ENCODE measurements at places on chromosomes 1 and 21. TPM values are rescaled to one million over a fixed set of nuclear protein-coding genes. Genes with fewer than 3 reads are reported as not detected.

Gene TCHH
- total RNA-seq: under 0.01 TPM

Gene DPT
- total RNA-seq: 75.6 TPM

Gene PIK3R3
- 10.5 TPM for total RNA-seq

Gene RGSL1
- total RNA-seq: not detected

Gene FMN2
- total RNA-seq: 19.8 TPM

Gene TEDDM1
- total RNA-seq: not detected

Gene ILDR2
- total RNA-seq: 4.6 TPM

Gene GJB4
- not detected for total RNA-seq

GRCh38 chr1:201288765-201289164, 5.5 kb downstream of the PKP1 start:
- no peak for DNase-seq

- no peak for DNase-seq
Observed at GRCh38 chr1:46585312-46585938, 18.6 kb downstream of the MKNK1 start.

DNA sequence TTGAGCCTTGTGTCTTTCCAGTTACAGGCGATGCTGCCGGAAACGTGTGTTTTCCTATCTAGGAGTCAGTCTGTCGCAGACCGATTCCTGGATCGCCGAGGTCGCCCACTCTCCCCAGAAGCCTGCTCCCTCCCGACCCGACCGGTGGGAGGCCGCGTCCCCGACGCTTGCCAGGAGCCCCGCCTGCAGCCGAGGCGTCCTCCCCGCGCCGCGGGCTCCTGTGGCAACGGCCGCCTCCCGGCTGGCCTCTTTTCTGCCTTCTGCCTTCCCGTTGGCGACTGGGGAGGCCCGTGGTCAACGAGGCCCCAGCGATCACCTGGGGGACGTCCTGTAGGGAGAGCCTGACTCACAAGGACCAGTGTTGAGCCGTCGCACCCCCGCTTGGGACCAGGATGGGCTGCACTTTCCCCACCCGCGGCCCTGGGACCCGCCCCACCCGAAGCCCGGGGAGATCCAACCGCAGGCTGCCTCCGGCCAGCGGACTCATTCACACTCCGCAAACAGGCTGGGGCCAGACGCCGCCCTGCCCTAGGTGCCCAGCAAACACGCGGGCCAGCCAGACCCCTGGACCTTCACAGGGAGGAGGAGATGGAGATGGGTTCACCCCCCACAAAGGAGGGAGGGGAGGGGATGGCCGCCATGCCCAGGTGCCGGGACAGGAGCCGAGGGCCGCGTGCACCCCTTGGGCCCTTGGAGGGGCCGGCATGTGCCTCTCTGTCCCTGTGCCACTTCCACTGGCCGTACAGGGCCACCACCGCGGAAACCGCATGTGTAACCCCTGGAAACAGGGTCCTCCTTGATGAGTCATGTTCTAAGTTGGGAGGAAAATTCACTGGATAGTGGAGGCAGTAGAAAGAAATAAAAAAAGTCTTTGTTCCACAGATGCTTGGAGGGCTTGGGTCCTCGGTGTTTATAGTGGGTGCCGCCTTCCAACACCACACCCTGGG, 7.2 kb upstream of the COL6A1 start:
- DNase-seq: peak; percentile 97

GRCh38 chr1:225595974-225596551, 56.9 kb downstream of the ENAH start:
- no peak for DNase-seq

DNA sequence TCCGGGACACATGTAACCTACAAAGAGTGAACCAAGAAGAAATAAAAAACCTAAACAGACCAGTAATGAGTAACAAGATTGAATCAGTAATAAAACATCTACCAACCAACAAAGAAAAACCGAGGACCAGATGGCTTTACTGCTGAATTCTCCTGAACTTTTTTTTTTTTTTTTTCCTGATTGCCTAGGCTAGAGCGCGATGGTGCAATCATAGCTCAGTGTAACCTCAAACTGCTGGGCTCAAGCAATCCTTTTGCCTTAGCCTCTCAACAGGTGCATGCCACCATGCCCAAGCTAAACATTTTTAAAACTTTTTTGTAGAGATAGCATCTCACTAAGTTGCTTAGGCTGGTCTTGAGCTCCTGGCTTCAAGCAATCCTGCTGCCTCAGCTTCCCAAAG, 11.2 kb upstream of the FGGY start:
- DNase-seq: peak; percentile 56

DNA sequence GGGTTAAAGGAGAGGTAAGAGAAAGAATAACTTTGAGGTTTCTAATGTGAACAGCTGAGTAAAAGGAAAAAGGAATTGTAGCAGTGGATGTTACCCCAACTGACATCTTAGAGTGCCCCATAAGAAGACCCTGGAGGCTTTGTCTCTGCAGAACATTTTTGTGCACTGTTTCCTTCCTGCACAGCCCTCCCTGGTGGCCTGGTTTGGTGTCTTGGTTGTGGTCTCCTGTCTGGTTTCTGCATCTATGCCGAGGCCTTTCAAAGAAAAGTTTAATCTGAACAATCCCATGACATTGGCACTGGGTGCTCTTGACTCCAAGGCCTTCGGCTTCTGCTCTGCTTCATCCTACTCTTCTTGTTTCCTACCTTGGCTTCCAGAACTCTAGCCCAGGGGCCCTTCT, 57.8 kb downstream of the RHOU start:
- DNase-seq: no peak

- DNase-seq: no peak
Observed at GRCh38 chr1:96038636-96039035, 682.9 kb upstream of the PTBP2 start.

DNA sequence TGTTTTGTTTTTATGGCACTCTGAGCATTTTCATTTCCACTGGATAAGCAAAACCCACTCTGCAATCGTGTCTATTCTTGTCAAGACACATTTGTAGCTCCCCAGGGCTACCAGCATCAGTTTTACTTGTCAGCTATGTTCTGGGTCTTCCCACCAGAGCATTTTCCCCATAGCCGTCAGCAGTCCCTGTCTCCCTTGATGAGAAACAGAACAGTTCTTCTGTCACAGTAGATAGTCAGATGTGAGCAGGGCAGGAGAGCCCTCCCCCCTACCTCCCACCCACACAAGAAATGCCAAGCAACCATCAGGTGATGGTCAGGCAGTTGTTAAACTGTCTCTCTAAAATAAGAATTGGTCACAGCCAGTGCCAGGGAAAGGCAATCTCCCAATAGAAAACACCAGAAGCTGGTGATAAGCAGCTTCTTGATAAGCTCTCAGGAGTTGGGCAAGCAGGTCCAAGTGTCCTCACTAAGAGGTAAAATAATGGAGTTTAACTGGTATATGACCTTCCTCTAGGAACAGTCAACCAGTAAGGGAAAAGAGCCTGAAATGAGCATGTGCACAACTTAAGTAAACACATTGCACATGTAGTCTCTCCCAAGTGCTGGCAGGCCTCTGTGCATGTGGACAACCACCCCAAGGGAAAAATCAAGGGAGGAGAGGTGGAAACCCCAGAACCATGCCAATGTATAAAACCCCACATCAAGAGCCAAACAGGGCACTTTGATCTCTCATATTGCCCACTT, 208.2 kb downstream of the S1PR1 start:
- no peak for DNase-seq

- peak; percentile 76 for DNase-seq
Observed at GRCh38 chr1:44531785-44532566, 126.9 kb downstream of the RNF220 start.

DNA sequence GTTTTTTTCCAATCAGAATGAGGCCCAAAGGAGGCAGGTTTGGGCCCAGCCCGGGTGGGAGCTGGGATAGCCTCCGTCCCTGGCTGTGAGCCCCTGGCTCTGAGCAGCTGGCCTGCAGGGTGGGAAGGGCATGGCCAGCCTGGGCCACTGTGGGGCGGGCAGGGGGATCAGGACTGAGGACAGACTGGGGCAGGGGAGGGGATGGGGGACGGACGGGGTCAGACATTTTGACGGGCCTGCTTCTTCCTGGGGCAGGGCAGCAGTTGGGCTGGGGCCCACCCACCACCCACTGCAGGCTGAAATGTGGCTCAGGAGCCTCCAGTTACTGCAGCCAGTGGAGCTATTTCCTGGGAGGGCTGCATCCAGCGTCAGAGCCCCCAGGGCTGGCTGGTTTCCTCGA, 2.5 kb upstream of the SLC6A9 start:
- DNase-seq: no peak

DNA sequence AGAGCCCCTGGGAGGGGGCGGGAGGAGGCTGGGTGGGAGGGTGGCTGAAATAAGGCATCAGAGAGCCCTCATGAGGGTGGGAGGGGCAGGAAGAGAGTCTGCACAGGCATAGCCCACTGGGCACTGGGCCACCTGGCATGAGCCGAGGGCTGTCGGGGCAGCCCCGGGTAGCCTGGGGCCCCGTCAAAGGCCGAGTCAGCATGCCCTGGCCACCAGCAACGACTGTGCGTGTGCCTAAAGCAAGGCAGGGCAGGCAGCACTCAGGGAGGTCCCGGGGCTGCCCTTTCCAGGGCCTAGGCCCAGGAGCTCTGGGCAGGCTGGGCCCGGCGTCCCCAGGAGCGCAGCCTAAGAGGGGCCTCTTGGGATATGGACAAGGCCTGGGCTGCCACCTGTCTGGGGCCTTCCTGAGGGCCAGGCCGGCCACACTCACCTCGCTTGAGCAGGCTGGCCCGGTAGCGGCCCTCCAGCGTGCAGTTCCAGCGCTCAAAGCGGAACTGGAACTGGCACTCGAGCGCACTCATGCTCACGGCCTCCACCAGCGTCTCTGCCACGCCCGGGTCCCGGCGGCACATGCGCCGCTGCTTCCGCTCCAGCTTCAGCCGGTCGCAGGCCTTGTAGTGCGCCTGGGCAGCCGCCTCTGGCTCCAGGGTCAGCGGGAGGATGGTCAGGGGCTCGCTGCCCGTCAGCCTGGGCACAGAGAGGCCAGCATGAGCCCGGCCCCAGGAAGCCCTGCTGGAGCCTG, 22.7 kb downstream of the WNT9A start:
- peak; percentile 47 for DNase-seq

DNA sequence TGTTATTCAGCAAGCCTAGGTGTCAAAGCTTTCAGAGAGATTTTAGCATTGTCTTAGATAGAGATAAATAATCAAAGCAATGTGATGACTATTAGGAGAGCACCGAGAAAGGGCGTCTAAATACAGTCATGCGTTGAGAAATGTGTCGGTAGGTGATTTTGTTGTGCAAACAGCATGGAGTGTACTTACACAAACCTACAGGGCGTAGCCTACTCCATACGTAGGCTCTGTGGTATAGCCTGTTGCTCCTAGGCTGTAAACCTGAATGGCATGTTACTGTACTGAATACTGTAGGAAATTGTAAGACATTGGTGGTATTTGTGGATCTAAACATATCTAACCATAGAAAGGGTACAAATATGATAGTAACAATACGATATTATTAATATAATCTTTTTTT, 31.8 kb downstream of the KIF1B start:
- no peak for DNase-seq

DNA sequence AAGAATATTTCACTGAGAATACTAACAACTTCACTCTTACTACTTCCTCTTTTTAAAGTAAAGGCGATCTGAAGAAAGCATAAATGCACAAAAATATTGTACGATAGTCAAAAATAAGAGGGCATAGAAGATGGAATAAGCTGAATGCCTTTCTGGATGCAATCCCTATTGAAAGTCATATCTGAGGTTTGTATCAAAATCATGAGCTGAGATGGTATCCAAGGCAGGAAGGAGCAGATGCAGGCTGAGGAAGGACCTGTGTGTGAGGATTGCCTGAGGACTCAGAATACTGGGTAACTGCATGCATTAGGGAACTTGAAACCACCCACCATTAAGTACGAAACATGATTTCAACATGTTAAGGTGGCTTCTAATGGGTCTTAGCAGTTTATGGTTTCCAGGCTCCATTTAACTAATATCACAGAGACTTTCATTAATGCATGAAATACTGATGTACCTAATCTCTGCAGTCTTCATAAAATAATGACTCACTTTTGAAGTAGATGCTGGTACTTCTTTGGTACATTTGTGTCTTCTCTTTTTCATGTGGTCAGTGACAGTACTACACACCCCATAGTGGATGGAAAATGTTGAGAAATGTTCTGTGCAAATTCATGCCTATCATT, 29.6 kb upstream of the RGS1 start:
- peak; percentile 51 for DNase-seq

DNA sequence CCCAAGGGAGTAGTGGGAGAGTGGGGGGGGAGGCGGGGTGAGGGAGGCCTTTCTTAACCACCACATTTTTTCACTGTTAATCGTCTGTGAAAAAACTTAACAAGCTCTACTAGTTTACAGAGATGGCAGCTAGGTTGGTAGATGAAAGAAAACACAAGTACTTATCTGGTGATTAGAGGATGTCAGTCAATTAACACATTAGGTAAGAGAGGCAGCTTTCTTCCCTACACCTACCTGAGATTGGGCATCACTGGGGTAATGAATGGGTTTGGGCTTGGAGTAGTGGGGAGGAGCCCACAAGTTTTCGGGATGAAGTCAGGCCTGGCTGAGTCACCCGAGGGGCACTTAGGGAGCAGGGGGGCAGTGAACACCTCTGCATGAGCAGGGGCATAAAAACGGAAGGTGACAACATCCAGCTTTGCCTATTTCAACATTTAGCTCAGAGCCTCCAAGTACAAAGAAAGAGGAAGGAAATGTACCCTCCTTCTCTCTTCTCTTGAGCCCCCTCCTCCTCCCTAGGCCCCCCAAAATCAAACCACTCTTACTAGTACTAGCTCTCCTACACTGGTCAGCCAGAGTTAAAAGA, 2.5 kb downstream of the LBR start:
- DNase-seq: peak; percentile 13

- no peak for DNase-seq
Observed at GRCh38 chr21:34197561-34197960, 124.2 kb downstream of the MRPS6 start.

DNA sequence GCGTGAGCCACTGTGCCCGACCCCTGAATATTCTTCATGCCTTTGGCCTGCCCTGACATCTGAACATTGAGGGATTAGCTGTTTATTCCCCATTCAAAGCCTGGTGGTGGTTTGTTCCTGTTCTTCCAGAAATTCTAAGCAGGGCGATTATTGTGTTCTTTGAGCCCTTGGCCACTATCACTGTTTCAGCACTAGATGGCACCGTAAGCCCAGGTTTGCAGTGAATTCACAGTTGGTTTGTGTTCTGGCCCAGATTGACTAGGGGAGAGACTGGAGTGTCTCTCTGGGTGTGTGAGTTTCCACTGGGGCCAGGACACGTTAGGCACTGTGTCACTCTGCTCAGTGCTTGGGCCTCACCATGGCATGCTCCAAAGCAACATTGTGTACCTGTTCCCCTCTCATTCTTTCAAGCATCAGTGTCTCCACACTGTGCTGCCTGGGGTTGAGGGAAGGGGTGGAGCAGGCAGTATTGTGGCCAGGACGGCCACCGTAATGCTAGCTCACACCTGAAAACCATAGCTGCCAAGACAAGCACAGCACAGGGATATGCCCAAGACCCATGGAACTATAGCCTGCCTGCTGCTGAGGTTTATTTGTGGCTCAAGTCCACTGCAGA, 52.7 kb downstream of the PKN2 start:
- peak; percentile 41 for DNase-seq

DNA sequence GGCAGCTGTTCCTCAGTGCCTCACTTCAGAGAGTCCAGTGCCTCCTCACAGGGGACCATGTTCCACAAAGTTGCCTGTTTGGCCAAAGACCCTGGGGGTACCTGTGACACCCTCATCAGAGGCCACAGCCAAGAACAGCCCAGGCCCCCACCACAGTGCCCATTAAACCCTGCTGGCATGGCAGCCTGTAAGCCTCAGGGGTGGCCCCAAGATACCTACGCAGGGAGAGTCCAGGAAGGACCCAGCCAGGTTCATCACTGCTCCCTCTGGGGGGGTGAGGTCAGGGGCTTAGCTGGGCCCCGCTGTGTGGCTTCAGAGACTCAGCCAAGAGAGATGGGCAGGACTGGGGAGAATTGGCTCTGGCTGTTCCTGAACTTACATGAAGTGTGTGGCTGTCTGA, 19.1 kb upstream of the PRDM16 start:
- DNase-seq: no peak

- no peak for DNase-seq
Observed at GRCh38 chr1:212951126-212951946, 995 bp downstream of the VASH2 start.
